ENCODE measurements at places on chromosomes 5 and 9.

GRCh38 chr9:84435902-84436301 lies 95.3 kb upstream of the SLC28A3 start:
- no peak for DNase-seq

DNA sequence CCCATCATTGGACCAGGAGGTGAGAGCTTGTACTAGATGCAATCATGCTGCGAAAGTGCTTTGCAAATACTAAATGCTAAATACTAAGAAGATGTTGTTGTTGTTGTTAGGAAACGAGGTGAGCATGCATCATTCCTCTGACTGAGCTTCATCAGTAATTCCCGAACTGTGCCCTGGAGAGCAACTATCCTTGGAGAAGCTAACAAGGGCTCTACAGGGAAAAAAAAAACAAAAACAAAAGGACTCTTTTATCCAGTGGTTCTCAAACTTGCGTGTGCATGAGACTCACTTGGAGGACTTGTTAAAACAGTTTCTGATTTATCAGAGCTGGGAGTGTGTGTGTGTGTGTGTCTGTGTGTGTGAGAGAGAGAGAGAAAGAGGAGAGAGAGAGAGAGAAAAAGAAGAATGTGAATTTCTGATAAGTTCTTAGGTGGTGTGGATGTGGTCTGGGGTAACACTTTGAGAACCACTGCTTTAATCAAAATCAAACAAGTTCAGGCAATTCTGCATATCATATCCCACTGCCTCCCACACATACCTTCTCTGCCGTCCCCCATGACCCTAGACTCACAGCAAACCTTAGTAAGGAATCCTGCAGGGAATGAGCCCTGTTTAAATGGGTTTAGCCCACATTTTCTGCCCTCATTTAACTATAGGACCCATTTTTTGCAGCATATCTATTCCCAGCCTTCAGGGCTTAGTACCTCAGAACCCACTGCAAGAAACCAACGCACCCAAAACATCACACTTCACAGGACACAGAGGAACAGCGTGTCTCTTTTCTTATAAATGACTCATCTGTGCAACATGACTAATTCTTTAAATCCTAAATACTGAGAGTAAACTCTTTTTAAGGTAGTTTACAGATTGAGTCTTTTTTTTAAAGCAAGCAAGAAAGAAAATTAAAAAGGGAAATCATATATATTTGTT lies 48.9 kb downstream of the PDE6A start:
- no peak for DNase-seq

DNA sequence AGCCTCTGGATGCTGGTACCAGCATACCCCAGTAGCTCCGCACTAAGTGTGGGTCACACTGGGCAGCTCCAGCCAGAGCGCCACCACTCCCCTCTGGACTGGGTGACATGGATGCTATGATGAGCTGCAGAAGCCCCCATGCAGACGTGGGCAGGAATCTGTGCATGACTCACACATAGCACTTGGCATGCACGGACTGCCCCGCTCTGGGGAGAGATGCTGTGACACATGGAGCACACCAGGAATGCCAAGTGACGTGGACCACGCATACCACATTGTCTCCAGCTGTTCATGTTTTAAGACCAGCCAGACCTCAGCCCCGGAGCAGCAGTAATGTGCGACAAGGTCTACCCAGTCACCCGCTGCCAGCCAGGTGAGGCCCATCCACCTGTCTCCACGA lies 64.1 kb downstream of the SEMA4D start:
- DNase-seq = no peak

DNA sequence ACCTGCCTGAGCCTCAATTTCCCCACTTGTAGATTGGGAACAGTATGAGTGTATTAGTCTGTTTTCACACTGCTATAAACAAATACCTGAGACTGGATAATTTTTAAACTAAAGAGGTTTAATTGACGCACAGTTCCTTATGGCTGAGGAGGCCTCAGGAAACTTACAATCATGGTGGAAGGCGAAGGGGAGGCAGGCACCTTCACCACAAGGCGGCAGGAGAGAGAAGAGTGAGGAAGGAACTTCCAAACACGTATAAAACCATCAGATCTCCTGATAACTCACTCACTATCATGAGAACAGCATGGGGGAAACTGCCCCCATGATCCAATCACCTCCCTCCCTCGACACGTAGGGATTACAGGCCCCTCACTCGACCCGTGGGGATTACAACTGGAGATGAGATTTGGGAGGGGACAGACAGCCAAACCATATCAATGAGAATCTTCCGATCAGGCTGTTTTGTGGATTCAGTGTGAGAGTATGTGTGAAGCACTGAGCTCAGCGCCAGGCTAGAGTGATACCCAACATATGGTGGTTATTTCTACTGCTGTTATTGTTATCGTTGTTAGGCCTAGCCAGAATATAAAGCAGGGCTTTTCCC lies 14.6 kb upstream of the LMX1B start:
- no peak for DNase-seq

- DNase-seq = no peak
Measured at GRCh38 chr5:180130876-180131740, 59.5 kb upstream of the RNF130 start.

DNA sequence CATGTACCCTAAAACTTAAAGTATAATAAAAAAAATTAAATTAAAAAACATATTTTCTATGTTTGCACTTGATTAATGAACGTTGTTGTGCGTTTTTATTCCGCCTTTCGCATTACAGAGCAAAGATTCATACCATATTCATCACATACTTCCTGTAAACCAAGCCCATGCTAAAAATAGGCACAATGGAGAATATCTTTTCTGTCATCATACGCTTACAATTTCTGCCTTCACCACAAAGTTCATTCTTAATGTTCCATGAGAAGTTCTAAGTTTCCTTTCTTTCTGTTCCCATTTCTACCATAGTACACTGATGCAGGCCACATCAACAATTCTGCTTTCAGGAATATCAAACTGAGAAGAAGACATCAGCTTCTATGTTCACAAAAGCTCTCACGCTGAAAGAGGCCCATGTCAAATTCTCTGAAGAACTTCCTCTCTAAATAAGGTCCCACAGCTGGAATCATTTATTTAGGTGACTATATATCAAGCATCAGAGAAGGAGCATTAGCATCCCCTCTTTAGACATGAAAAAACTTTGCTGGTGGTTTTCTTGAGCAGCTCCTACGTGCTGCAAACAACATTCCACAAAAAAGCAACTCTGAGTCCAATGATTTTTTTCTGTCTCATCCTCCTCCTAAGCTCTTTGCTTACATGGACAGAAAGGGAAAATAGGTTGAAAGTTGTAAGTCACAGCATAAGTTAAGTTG lies 456.4 kb downstream of the CDH10 start:
- no peak for DNase-seq

DNA sequence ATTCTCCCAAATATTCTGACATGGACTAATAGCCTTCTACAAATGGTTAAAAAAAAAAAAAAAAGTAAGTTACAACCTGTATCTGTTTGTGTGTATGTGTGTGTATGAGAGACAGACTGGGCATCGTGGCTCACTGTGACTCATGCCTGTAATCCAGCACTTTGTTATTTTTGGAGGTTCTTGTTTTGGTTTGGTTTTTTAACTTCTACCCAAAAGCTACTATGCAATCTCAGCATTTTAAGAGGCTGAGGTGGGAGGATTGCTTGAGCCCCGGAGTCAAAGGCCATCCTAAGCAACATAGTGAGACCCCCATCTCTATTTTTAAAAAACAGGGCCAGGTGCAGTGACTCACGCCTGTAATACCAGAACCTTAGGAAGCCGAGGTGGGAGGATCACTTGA lies 17.6 kb upstream of the HAVCR1 start:
- DNase-seq = no peak

DNA sequence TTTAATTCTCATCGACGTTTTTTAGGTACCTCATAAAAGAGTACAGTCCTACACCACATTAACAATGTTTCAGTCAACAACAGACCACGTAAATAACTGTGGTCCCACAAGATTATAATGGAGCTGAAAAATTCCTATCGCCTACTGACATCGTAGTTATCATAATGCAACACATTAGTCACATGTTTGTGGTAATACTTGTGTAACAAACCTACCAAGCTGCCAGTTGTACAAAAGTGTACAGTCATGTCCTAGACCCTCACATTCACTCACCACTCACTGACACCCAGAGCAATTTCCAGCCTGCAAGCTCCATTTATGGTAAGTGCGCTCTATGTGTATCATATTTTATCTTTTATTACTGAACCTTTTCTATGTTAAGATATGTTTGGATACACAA lies 16.8 kb downstream of the GNAQ start:
- DNase-seq = no peak

DNA sequence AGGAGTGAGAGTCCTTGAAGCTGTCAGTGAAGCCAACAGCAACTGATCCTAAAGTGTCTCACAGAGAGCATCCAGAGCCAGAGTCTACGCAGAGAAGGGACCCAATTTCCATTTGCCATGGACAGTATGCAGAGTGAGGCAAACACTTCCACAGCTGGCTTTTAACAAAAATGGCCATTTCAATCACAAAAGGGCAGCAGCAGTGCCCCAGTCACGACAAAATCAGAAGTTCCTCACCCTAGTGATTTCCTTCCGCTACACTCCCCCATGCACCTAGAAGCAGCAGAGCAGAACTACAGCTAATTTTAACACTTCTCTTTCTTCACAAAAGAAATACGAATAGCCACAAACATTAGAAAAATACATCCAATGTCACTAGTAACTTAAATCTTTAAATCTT lies 27.9 kb downstream of the FBXW11 start:
- no peak for DNase-seq

DNA sequence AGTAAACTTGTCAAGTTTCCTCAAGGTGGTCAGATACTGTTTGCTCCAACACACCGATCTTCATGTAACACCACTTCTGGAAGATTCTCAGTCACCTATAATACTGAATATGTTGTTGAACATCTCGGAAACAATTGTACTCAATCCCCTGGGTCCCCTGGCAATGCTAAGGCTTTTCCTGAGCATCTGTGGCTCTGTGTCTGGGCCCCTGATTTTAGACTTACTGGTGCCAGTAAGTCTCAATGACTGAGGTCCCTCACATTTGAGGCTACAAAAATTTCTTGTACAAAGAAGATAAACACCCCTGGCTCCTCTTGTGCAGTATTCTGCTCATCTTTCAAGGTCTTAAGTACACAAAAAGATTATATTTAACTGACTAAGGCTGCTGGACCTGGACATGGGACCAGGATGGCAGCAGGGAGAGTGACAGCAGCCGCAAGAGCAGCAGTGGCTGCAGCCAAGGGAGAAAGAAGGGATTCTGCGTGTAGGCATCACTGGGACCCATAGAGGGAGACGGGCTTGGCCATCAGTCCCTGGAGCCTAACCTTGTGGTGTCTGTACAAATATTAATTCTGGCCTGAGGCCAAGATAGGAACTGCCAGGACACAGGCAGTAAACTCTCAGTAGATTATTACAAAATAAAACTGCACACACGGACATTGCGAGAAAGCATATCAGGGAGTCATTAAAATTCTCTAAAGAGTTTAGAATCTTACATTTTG lies 49.0 kb upstream of the TNPO1 start:
- no peak for DNase-seq

DNA sequence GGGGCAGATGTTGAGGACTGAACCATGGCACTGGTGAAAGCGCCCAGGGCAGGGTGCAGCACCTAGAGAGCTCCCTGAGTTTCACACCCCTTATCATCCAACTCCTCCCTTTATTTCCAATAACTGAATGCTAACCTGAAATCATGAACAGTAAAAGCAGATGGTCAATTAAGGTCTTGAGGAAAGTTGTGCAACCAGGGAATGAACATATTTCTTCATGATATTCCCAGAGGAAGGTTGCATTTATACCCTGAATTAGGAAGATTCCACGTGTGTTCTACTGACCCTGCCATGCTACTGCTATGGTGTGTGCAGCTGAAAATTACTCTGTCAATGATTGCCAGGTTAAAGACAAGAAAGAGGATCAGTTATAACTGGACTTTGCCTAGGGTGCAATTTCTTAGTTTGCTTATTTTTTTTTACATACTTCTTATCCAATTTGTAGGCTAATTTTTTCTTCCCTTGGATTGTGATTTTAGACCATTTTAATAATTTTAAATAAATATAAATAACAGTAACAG lies 319.8 kb downstream of the SEMA5A start:
- DNase-seq = no peak

GRCh38 chr9:92762781-92763708 lies 1.6 kb downstream of the BICD2 start:
- no peak for DNase-seq

DNA sequence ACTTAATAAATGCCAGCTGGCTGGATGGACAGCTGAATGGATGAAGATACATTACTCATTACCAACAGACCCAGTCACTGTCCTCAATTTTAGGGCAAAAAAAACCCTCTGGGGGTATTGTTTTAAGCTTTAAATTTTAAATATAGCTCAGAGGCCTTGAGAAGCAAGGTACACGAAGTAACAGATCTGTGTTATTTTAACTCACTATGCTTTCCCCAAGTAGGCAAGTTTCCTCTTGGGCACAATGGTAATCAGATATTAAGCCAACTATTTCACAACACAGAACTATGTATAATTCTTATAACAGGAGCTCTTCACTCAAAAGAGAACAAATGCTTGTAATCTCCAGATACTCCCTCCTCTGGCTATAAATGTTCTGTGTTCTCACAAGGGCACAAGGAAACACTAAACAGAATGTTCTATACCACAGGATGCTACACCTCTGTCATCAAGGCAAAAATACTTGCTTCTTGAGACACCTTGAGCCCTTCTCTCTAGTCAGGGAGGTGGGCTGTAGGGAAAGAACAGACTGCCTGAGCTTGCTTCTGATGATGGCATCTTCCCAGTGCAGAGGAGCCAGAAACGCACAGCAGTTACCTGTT lies 443.8 kb downstream of the SPOCK1 start:
- no peak for DNase-seq

DNA sequence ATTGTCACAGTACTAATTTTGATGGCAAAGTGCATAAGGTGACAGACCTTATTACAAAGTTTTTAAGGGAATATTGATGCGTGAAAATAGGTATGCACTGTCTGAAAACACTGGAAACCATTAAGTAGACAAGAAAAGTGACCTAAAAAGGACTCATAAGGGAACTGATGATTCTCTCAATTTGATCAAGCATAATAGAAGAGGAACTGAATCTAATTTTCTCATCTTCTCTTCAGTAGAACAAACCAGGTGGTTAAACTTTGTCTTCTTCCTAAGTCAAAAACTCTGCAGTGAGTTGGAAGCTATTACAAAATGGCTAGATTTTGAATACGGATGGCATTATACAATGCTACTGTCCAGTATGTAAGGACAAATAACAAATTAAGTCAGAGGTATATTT lies 53.4 kb downstream of the RNF145 start:
- no peak for DNase-seq

DNA sequence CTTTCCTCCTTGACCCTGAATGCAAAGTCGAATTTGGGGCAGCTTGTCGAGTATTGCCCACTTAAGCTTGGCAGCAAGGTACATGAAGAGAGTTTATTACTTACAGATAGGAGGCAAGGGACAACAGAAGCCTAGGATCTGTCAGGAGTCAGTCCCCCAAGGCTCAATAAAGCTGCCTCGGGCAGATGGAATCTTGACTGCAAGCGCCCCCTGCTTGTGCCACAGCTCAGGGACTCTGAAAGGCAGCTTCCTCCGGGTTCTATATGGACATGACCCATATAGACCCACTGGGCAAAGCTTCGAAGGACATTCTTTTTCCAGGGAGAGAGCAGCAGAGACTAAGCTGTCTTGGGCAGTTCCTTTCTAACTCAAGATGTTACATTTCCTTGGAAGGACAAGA lies 971.5 kb downstream of the EFNA5 start:
- no peak for DNase-seq

- no peak for DNase-seq
Measured at GRCh38 chr9:107464516-107464915, 25.1 kb downstream of the KLF4 start.

- no peak for DNase-seq
Measured at GRCh38 chr5:122844136-122844909, 1.1 kb upstream of the SNX24 start.
